ENCODE measurements at places on chromosomes 13 and 19.

DNA sequence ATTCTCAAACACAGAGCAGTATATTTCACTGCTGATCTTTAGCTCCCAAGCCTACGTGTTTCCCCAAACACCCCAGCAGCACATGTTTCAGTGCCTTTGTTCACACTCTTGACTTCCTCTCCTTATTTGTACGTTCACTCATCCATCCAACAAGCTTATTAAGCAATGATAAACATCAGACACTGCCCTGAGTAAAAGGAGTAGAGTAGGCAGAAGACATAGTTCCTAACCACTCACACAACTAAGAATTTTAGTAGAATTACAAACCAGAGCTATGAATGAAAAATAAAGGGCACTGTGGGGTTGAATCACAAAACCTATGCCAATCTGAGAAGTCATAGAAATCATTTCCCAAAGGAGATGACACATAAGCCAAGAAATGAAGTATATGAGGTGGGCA, 213.5 kb downstream of the DIAPH3 start:
- no peak for DNase-seq

DNA sequence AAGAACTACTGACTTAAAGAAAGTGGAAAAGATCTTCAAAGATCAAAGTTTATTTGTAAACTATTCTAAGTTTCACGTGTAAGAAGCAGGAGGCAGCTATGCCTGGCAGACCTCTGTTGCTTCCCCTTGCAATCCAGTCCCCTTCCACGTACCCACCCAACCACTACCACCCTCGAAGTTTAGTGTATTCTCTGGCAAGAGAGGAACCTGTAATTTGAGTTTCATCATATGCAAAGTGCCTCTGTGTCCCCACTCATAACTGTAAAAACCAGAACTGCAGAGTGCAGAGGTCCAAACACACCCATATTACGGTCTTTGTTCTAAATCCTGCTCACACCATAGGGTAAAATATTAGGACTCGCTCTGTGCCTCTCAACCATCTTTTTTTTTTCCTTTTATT, 75.8 kb upstream of the FRY start:
- no peak for DNase-seq

- no peak for DNase-seq
Measured at GRCh38 chr13:96248103-96248502, 158.2 kb downstream of the HS6ST3 start.

GRCh38 chr19:1466461-1467214, 12.4 kb downstream of the C19orf25 start:
- no peak for DNase-seq

DNA sequence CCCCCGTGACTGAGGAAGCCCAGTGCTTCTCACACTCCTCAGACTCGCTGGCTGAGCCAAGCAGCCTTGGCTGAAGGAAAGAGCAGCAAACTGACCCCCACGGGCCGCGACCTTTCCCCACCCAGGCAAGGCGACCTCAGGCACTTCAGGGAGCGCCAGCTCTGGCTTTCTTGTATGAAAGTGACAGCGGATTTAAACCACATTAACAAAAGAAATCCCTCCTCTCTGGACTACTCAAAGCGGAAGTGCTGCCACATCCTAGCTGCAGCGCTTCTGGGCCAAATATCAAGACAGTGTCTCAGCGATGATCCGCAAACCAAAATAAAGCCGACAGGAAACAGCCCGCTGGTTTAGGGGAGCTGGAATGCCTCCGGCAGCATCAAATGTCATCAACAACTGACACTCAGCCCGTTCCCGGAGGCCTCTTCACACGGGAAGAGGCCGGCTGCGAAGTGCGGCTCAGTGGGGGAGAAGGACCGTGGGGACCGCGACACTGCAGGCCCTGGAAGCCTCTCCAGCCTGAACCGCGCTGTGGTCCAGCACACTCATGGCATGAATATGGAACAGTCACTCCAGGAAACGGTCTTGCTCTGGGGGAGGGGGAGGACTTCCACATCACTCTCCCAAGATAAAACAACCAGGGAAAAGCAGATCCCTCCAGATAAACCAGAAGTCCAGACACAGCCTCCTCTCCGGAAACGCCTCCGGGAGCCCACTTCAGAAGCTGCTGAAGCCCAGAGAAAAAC, 1.4 kb downstream of the RASA3 start:
- DNase-seq = peak; percentile 83

GRCh38 chr19:16368385-16369305, 44.0 kb downstream of the KLF2 start:
- DNase-seq = peak; percentile 88

All from activated effector memory CD4-positive, alpha-beta T cell treated with anti-CD3 and anti-CD28 coated beads, Interleukin-2, amount 50 U/mL, for 16 hours (primary cell).